Central memory CD8-positive, alpha-beta T cell (primary cell): ENCODE measurements at places on chromosomes 4 and X.

DNA sequence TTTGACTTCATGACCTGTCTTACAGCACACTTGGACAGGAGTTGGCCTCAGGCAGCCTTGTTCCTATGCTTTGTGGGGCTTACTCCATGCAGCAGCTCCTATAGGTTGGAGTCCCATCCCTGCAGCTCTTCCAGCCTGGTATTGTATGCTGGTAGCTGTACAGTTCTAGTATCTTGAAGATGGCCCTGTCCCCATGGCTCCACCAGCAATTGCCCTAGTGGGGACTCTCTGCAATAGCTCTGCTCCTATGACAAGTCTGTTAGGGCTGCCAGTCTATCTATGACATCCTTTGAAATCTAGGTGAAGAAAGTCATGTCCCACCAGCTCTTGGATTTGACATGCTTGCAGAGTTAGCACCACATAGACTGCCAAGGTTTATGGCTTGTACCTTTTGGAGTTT is 252.6 kb downstream of the ANTXR2 start:
- DNase-seq = no peak

- no peak for DNase-seq
Measured at GRCh38 chr4:24168658-24169057, 278.8 kb upstream of the PPARGC1A start.

GRCh38 chr4:66000510-66001117 is 330.3 kb upstream of the EPHA5 start:
- DNase-seq = no peak

GRCh38 chr4:78354782-78355181 is 196.8 kb upstream of the ANXA3 start:
- no peak for DNase-seq

GRCh38 chr4:56468097-56468422 is 643 bp downstream of the SRP72 start:
- DNase-seq = no peak

DNA sequence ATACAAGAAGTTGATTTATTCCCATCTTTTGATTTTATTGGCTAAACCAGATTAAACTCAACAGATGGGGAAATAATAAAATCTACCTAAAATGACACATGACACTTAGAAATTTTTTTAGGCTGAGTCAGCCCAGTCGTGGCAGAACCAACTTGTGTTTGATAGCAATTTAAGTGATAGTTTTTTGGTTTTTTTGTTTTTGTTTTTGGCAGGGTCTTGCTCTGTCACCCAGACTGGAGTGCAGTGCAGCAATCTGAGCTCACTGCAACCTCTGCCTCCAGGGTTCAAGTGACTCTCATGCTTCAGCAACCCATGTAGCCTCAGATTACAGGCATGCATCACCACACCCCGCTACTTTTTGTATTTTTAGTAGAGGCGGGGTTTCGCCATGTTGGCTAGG is 370.3 kb upstream of the NOCT start:
- DNase-seq = no peak

DNA sequence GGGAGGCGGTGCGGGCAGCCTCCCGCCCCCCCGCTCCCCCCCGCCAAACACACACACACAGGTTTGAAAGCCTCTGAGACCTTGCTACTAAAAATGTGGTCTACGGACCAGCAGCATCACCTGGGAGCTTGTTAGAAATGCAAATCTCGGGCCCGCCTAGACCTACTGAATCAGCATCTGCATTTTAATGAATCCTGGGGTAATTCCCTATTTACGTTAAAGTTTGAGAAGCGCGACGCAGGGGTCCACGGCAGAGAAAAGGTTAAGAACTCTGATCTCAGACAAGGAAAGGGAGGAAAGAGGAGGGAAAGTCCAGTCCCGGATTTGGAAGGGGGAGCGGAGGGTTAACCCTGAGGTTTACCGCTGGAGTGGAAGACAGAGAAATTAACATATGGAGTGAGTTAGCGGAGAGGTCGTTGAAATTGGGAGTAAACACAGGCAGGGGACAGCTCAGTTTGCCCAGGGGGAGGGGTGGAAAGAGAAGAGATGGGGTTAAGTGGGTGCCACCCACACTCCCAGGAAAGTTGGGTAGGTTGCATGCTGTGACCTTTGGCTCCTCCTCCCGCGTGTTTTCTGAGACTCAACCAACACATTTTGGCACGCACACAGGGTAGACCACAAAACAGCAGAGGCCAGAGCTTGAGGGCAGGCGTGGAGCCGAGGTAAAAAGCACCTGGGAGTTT is 483.6 kb downstream of the BCOR start:
- no peak for DNase-seq

DNA sequence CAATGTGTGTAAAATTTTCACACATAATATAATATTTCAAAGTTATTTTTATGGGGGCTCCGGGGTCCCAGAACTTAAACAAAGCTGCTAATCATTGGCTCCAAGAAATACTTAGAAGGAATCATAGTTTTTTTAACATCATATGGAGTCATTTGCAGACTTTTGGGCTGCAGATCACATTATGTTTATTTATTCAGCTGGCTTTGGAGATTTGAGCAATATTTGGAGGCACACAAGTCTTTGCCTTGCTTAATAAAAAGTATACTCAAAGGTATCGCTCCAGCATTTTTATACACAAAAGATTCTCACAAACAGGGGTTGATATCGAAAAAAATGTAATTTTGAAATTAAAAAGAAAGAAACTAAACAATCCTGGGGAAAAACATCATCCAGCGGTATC is 382.5 kb upstream of the TENM3 start:
- DNase-seq = no peak

- no peak for DNase-seq
Measured at GRCh38 chr4:28357990-28358389, 1497.3 kb downstream of the STIM2 start.

GRCh38 chrX:31580726-31581125 is 508.9 kb upstream of the FTHL17 start:
- no peak for DNase-seq

- no peak for DNase-seq
Measured at GRCh38 chr4:702618-703048, 3.0 kb upstream of the PCGF3 start.

- no peak for DNase-seq
Measured at GRCh38 chrX:22534643-22535042, 261.9 kb downstream of the CBLL2 start.

DNA sequence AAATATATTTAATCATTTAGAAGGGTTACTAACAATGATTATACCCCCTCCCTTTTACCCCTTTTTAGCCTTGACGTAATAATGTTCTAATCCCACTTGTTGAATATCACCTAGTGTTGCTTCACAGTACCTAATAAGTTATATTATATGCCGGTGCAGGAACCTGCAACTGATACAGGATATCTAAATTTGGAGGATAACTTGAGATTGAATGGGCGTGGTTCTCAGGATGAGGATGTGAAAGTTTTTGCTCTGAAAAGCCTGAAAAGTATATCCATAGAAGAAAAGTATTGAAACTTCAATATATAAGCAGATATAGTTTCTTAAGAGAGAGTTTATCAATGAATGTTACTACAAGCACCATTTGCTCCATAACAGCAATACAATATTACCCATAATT is 59.8 kb downstream of the ZNF711 start:
- DNase-seq = no peak

GRCh38 chrX:130575831-130576389 is 174.1 kb downstream of the RBMX2 start:
- DNase-seq = no peak

- no peak for DNase-seq
Measured at GRCh38 chr4:102494603-102495002, 6.6 kb upstream of the NFKB1 start.

GRCh38 chr4:72641611-72642010 is 72.6 kb upstream of the ADAMTS3 start:
- DNase-seq = no peak

- no peak for DNase-seq
Measured at GRCh38 chr4:181017038-181017437, 1226.2 kb upstream of the TENM3 start.

GRCh38 chrX:153819384-153820040 is 10.8 kb downstream of the PDZD4 start:
- no peak for DNase-seq

GRCh38 chr4:99033956-99034355 is 38.4 kb downstream of the METAP1 start:
- no peak for DNase-seq

DNA sequence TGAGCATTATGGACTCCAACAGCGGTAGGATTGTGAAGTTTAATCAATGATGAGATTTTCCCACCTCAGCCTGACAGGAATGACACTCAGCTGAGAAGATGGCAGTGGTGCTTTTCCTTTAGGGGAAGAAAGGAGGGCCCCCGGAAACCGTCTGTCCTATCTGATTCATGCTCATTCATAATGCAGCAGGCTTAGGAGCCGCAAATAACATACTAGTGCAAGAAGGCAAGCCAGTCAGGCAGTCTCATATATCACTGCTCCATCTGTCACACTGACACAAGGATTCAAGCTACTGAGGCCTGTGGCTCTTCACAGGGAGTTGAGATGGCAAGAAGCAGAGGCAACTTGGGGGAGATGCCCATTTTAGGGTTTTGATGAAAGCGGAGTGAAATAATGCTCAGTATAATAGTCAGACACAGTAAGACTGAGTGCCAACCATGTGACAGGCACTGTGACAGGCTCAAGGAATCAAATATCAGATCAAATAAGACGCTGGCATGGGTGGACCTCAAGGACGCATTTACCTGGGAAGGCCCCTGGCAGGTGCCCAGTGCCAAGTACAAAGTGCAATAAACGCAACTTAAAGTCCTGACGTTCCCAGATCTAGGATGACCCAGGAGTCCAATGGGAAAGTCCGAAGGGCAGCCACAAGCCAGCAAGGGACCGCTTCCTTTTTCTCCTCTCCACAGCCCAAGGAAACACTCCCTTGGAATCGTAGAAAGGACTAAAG is 63.4 kb downstream of the FHDC1 start:
- no peak for DNase-seq

GRCh38 chr4:118803253-118803652 is 32.7 kb downstream of the SEC24D start:
- no peak for DNase-seq

GRCh38 chr4:118749347-118749988 is 64.3 kb downstream of the METTL14 start:
- DNase-seq = no peak

GRCh38 chr4:8221476-8221875 is 22.4 kb downstream of the SH3TC1 start:
- DNase-seq = no peak

GRCh38 chrX:65871671-65872311 is 168.1 kb downstream of the VSIG4 start:
- DNase-seq = no peak

- no peak for DNase-seq
Measured at GRCh38 chr4:93174598-93174997, 654.0 kb upstream of the ATOH1 start.

DNA sequence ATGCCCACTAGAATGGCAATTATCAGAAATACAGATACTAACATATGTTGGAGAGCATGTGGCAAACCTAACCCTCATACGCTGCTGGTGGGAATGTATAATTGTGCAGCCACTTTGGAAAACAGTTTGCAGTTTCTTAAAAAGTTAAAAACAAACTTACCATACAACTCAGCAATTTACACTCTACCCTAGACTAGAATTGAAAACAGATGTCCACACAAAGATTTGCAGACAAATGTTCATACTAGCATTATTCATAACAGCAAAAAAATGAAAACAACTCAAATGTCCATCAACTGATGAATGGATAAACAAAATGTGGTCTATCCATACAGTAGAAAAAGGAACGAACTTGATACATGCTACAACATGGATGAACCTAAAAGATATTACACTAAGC is 64.4 kb downstream of the SLC9A7 start:
- DNase-seq = no peak

DNA sequence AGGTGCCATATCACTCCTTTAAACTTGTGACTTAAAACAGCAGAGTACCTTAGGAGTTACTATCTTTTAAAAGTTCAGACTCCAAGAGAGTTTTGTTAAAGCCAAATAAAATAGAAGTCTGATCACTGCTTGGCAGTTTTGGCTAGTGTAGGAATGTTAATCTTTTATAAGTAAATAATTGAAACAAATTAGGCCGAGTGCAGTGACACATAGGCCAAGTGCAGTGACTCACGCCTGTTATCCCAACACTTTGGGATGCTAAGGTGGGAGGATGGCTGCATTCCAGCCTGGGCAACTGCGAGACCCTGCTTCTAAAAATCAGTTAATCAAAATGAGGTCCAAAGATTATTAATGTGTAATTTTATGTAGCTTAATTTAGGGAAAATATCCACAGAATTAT is 37.2 kb downstream of the WDR44 start:
- DNase-seq = no peak

- DNase-seq = no peak
Measured at GRCh38 chr4:146469022-146469421, 52.7 kb downstream of the SLC10A7 start.
